ENCODE measurements at places on chromosomes 13 and 19. TPM values are rescaled to one million over a fixed set of nuclear protein-coding genes. Genes with fewer than 3 reads are reported as not detected.

Gene C5AR1
- not detected for total RNA-seq

Gene UBL5
- 392 TPM for total RNA-seq

Gene ZNF415
- total RNA-seq = 9.4 TPM

Gene UGGT2
- total RNA-seq = 54.8 TPM

Gene ZNF610
- total RNA-seq = 2.8 TPM

Gene SUPT5H
- 87.4 TPM for total RNA-seq

Gene FUT3
- not detected for total RNA-seq

Gene GPR183
- total RNA-seq = not detected

Gene SLITRK1
- total RNA-seq = not detected

Gene EDDM13
- total RNA-seq = not detected

Gene KLC3
- total RNA-seq = not detected

Gene AP3D1
- total RNA-seq = 97.6 TPM

GRCh38 chr19:6693056-6693471 lies 23.1 kb upstream of the TNFSF14 start:
- no peak for DNase-seq
- H3K36me3 ChIP-seq = no peaks in the 10 kb centered on the region
- H3K27me3 ChIP-seq = no peaks in the 10 kb centered on the region
- H3K4me3 ChIP-seq = no peak overlapping the region

DNA sequence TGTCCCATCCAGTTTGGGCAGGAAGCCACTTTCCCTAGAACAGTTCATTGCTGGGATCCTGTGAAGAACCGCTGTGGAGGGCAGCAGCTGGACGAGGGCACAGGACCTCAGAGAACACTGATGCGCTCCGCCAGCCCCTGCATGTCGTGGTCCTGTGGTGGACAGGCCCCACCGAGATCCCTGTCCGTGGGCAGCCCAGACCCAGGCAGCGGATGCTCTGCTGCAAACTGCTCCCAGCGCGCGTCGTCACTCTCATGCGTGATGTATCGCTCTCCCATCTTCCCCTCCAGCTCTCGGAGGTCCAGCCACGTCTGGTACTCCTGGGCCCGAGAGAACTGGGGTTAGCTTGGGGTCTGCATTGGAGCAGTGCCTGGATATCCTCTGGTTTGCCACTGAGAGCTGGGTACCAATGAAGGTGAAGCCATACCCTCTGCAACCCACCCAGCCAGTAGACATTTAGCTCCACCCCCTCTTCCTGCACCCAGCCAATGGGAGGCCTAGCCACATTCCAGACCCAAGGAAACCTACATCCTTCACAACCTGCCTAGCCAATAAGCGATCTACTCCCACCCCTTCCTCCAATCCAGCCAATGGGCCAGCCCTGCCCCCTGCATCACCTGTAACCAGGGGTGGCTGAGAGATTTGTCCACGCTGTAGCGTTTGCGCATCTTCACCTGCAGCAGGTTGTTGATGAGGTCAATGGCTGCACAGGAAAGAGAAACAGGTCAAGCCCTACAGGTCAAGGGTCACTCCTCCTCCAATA lies 13.6 kb upstream of the DACT3 start:
- no peak for DNase-seq
- H3K27ac ChIP-seq = no peak overlapping the region
- no peak overlapping the region for H3K4me3 ChIP-seq

DNA sequence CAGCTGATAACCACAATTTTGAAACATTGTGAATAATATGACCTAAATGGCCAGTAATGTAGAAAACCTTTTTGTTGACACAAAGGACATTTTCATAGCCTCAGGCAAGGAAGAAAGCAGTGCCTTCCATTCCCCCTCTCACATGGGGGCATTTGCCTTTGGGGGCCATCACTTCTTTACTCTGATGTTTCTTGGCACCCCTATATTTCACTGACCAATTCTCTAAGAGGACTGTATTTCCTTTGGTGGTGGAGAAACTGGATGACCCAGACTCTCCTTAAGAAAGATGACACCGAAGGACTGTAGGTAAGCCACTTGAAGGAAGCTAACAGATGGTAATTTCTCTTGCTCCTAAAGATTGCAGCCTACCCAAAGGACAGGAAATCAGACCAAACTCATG lies 254.6 kb downstream of the DCLK1 start:
- no peaks in the 10 kb centered on the region for H3K4me1 ChIP-seq
- H3K27ac ChIP-seq = no peak overlapping the region
- peak; percentile 24 for DNase-seq
- no peaks in the 10 kb centered on the region for H3K36me3 ChIP-seq
- H3K27me3 ChIP-seq = no peaks in the 10 kb centered on the region

- no peaks in the 10 kb centered on the region for H3K36me3 ChIP-seq
- no peak overlapping the region for H3K4me3 ChIP-seq
- peaks cover 2% of the 10 kb centered on the region for H3K4me1 ChIP-seq
- H3K27me3 ChIP-seq = no peaks in the 10 kb centered on the region
- DNase-seq = no peak
- no peak overlapping the region for H3K27ac ChIP-seq
These were observed 110.4 kb downstream of the CRYL1 start for GRCh38 chr13:20415306-20415679.

DNA sequence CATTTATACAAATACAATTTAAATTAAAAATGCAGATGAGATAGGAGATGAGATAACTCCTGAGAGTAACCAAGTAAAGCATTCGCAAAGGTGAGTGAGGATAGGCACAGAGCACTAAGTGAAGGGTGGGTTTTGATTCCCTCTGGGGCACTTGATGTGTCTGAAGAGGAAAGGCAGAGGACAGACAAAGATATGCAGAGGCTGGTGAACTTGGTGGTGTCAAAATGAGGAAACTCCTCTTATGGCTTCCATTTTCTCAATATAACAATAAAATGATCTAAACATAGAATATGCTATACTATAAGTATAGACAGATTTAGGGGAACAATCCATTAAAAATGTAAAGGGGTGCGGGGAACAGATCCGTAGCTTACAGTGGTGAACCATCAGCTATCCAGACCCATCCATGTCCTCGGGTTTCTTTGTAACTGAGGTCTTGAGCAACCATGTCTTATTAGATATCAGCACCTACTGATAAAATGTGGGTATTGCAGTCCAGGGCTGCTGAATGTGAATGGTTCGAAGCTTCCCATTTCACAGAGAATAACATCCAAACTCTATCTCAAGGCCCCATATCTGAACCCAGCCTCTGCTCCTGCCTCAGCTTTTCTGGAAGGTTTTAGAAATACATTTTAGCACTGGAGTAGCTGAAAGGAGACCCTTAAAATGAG lies 73.9 kb upstream of the SLC10A2 start:
- peak; percentile 1 for DNase-seq
- H3K4me3 ChIP-seq = no peak overlapping the region
- H3K27me3 ChIP-seq = no peaks in the 10 kb centered on the region

DNA sequence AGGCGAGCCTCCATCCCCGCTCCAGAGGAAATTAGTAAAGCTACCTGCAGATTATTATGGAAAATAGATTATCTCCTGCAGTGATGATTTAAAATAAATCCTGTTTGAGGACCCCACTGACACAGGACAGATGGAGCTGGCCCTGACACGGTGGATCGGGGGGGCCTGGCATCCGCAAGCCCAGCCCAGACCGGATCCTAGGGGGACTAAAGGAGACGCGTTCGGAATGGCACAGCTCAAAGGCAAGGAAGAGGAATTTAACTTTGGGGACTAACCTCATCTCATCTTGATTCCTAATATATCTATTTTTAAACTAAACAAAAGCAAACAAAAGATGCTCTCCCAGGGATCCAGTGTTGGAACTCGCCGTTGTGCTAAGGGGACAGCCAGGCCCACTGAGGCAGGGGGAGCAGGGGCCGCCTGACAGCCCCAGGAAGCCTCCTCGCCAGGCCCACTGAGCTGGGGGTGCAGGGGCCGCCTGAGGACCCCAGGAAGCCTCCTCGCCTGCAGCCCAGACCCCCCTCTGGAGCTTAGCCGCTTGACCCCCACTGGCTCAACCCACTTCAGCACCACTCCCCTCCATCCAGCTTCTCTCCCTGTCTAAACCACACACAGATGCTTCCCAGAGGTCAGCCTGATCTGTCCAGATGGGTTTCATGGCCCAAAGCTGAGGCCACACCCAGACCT lies 78.6 kb downstream of the SPACA7 start:
- no peak for DNase-seq
- H3K27me3 ChIP-seq = no peaks in the 10 kb centered on the region
- no peak overlapping the region for H3K4me3 ChIP-seq
- no peak overlapping the region for H3K27ac ChIP-seq

GRCh38 chr13:27808851-27809550 lies 16.7 kb downstream of the GSX1 start:
- H3K36me3 ChIP-seq = no peaks in the 10 kb centered on the region
- no peak overlapping the region for H3K27ac ChIP-seq
- no peak overlapping the region for H3K4me3 ChIP-seq
- peaks cover 23% of the 10 kb centered on the region for H3K27me3 ChIP-seq

DNA sequence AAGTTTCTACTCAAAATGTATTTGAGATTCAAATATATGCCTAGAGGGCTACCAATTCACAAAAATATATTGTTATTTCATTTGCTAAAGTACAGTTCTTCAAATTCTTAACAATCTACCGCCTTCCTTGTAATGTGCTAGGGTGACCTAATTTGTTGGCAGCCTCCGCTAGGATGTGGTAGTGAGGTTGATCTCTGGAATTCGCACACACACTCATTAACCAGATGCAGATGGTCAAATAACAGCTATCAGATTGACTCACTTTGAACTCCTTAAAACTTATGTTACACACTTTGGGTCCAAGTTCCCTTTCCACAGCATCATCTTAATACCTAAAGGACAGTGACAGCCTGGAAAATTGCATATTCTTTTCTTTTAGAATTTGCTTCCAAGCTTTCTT lies 367.3 kb downstream of the DCT start:
- no peak overlapping the region for H3K4me3 ChIP-seq
- no peaks in the 10 kb centered on the region for H3K36me3 ChIP-seq
- no peak overlapping the region for H3K27ac ChIP-seq
- peak; percentile 95 for DNase-seq
- no peaks in the 10 kb centered on the region for H3K27me3 ChIP-seq

DNA sequence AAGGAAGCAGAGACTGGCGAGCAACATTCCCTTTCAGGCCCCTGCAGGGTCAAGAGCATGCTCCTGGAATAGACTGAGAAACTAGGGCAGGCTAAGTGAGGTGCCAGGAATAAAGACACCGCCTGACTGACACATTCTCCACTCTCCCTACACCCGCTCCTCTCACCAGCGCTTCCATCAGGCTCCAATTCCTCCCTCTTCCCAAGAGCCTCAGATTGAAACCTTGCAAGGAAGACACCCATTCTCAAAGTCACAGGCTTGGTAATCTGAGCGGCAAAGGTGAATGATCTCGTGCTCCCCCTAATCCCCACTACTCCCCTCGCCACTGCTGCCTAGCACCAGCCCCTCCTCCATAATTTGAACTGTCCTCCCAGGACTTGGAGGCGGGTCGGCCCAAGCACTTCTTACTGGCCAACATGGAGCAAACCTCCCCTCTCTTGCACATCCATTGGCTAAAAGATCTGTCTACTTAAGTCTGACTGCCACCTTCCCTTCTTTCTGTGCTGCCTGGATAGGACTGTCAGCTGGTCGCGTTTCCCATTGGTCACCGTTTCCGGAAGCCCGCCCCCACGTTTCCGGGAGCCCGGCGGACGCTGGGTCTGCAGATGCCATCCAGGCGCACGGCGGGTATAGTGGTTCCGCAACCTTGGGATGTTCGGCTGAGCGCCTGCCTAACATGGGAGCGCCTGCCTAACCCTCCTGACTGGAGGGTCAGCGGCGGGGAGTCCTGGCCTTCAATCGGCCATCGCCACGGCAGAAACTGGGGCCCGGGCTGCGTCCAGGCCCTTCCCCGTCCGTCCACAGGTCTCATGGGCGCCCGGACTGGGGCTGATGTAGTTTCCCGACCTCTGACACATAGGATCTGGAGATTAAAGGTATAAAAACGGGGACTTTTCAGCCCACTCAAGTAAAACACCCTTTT lies 33.6 kb downstream of the ZNF383 start:
- peak overlapping the region; percentile 88 for H3K4me3 ChIP-seq
- no peaks in the 10 kb centered on the region for H3K4me1 ChIP-seq
- H3K27ac ChIP-seq = peak overlapping the region; percentile 32
- H3K36me3 ChIP-seq = peaks cover 3% of the 10 kb centered on the region
- DNase-seq = peak; percentile 98

GRCh38 chr19:33747273-33747672 lies 49.4 kb upstream of the KCTD15 start:
- 0 out of 2 replicates have a peak, but pooled peaks cover under 1% of the 10 kb centered on the region for H3K27me3 ChIP-seq
- no peak overlapping the region for H3K4me3 ChIP-seq
- no peak for DNase-seq
- no peaks in the 10 kb centered on the region for H3K4me1 ChIP-seq

GRCh38 chr19:2327773-2328400 lies 499 bp downstream of the LSM7 start:
- H3K4me3 ChIP-seq = peak overlapping the region; percentile 95
- H3K4me1 ChIP-seq = peaks cover 6% of the 10 kb centered on the region
- no peaks in the 10 kb centered on the region for H3K27me3 ChIP-seq
- peak; percentile 76 for DNase-seq
- H3K36me3 ChIP-seq = no peaks in the 10 kb centered on the region
- peak overlapping the region; percentile 77 for H3K27ac ChIP-seq

GRCh38 chr13:111645198-111645597 lies 324.8 kb downstream of the TEX29 start:
- no peak for DNase-seq
- H3K36me3 ChIP-seq = no peaks in the 10 kb centered on the region
- no peaks in the 10 kb centered on the region for H3K4me1 ChIP-seq
- no peaks in the 10 kb centered on the region for H3K27me3 ChIP-seq
- H3K27ac ChIP-seq = no peak overlapping the region

- no peak overlapping the region for H3K27ac ChIP-seq
- H3K36me3 ChIP-seq = no peaks in the 10 kb centered on the region
- H3K27me3 ChIP-seq = no peaks in the 10 kb centered on the region
- no peaks in the 10 kb centered on the region for H3K4me1 ChIP-seq
- no peak for DNase-seq
These were observed 130.4 kb downstream of the DPF1 start for GRCh38 chr19:38093587-38093986.

DNA sequence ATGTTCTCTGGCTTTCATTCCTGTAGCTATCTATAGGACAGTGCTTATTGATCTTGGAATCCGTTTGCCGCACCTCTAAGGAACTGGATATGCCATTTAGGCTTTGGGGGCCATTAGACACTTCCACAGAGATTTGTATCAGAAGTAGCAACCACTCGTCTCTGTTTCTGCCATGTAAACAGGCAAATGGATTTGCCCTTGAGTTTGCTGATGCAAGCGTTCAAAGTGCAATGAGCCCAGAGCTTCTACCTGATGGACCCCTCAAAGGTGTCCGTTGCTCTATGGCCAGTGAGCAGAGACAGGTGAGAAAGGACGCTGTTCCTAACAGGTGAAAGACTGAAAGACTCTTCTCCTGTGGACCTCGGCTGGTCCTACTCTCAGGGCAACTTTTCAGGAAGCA lies 302.9 kb downstream of the ZNF536 start:
- no peak overlapping the region for H3K4me3 ChIP-seq
- DNase-seq = no peak
- H3K27me3 ChIP-seq = peaks cover 35% of the 10 kb centered on the region
- no peak overlapping the region for H3K27ac ChIP-seq
- no peaks in the 10 kb centered on the region for H3K36me3 ChIP-seq

GRCh38 chr19:51595190-51596175 lies 24.4 kb downstream of the ZNF175 start:
- no peak overlapping the region for H3K27ac ChIP-seq
- DNase-seq = no peak
- H3K4me1 ChIP-seq = no peaks in the 10 kb centered on the region

Data from GM23248 (cell line).